NCI-H2029 (cell line): ENCODE measurements at places on chromosomes 2 and 18.
A peak's percentile ranks its signal among the peaks of the same experiment; 100 is the strongest.

- no peak for DNase-seq
These were observed 239.4 kb downstream of the CDH7 start for GRCh38 chr18:65990174-65990690.

DNA sequence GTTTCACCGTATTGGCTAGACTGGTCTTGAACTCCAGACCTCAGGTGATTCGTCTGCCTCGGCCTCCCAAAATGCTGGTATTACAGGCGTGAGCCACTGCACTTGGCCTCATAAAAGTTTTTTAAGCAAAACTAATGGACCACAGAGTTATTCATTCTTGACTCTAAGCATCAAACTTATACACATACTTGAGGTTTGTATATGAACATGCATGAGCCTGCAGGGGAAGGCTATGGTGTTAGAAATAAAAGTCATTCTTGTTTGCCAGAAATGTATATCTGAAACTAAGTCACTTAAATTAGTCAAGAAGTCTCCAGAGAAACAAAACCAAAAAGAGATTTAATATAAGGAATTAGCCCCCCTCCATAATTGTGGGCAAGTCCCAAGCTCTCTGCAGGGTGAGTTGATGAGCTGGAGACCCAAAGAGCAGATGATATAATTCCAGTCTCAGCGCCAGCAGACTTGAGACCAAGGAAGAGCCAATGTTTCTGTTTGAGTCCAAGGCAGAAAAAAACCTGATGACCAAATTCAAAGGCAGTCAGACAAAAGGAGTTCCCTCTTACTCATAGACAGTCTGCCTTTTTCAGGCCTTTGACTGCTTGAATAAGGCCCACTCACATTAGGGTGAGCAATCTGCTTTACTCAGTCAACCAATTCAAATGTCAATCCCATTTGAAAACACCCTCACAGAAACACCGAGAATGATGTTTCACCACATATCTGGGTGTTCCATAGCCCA lies 69.0 kb upstream of the DSG1 start:
- DNase-seq = no peak

DNA sequence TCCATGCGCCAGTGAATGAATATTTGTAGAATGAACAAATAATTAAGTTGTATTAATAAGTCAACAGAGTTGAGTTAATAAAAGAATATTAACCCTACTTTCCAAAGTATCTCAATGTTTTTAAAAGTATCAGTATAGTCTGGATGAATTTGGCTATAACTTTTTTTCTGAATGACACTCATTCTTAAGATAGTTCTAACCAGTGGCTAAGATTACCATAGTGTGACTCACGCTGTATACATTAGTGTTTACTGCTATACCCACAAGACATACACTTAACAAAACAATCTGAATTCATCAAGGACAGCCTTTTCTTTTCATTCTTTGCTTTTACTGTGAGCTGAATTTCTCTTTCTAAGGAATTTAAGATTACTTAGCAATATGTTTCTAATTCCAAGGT lies 77.0 kb upstream of the PDE1A start:
- DNase-seq = no peak

- DNase-seq = no peak
These were observed 232.1 kb downstream of the PRKCE start for GRCh38 chr2:45883603-45884000.

DNA sequence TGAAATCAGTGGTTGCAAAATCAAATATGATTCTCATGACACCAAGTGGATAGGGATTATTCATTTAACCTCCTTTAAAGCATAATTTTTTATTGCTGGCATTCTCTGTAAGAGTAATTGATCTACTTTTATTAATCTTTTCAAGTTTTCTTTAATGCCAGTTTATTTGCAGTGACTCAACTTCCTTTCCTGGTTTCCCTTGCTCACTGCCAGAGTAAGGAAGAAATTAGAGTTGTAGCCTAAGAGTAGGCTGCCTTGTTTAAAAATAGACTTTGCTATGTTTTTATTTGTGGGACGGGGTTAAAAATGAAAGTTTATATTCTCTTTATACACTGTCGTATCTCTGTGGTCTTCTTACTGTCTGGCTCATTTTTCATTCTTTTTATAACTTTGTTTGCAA lies 148.6 kb downstream of the WDR7 start:
- no peak for DNase-seq

DNA sequence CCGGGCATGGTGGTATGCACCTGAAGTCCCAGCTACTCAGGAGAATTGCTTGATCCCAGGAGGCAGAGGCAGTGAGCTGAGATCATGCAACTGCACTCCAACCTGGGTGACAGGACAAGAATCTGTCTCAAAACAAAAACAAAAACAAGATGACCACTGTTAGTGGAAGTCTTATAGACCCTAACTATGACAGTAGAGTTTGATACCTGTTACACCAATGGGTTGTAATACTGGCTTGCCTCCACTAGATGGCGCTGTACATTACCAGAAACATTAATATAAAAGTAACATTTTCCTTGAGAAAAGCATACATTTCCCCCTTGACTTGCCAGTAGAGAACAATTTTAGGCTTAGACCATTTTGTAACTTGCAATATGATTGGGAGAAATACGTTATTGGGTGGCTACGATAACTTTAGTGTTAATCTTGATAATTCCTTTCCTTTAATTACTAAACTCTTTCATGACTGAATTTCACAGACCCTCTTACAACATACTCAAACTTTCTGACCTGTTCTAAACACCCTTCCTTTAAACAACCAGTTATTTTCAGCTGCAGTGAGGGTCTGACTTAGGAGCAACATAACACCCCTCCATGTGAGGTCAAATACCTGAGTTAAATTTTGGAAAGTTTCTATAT lies 19.5 kb downstream of the SLC25A52 start:
- DNase-seq = peak; percentile 1

DNA sequence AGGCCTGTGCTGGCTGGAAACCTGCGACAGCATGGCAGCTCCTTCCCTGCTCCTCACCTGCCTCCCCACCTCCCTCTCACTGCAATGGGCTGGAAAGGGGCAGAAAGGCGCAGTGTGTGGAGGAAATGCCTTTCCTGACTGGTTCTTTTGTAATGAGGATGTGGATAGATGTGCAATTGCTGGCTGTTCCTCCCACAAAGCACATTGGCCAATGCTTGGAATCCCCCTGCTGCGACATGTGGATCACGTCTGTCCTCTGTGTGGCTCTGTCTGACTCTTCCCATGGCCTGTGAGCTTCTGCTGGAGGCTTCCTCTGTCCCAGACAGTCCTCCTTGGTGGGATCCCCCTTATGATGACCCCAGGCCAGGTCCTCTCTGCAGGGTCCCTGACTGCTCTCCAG lies 172.5 kb downstream of the NCK2 start:
- DNase-seq = no peak

DNA sequence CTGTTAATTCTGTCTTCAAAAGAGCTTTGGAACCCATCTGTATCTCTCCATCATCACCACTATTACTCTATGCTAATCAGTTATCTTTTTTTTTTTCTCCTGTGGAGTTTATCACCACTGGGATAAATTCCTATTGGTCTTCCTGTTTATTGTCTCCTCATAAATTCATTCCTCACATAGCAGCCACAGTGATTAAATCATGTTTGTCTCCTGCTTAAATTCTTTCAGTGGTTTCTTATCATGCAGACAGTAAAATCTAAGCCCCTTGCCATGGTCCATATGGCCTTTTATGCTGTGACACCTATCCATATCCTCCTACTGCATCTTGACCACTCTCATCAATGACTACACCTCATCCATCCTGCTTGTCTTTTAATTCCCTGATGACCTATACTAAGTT lies 239.8 kb upstream of the ZEB2 start:
- DNase-seq = no peak

GRCh38 chr2:135952891-135953290 lies 32.5 kb downstream of the DARS1 start:
- DNase-seq = no peak

DNA sequence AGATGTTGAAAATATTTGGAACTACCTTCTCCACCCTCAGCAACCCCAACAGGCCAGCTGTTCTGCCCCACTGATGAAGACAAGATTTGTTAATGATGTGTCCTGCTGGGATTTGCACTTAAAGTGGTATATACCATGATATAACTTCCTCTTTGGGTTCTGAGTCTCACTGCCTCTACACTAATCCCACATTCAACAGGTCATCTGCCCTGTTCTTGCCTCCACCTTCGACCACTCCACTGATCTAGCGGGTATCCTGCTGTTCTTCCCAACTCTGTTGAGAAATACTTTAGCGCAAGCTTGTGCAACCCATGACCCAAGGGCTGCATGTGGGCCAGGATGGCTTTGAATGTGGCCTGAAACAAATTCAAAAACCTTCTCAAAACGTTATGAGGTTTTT lies 72.7 kb downstream of the LRP1B start:
- no peak for DNase-seq

DNA sequence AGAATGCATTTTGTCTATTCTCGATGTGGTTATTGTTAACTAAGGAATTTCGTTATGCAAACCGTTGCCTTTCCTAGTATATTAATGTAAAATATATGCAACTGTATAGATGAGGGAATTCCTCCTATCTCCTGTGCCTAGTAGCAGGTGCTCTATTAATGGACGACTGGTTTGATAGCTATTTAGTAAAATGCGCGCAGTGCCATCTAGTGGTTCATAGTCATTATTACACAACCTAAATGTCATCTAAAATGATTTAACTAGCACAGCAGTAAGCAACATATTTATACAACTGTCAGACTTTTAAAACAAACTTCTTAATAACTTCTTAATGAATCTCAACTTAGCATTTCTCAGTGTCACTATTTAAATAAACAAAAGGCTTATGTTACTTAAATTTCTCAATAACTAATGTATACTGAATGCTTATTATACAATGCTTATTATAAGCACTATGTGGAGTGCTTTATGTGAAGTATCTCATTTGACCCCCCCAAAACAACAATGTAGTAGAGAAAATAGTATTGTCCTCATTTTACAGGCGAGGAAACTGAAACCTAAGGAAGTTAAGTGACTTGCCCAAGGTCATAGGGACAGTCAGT lies 77.9 kb downstream of the DTNA start:
- DNase-seq = peak; percentile 38

DNA sequence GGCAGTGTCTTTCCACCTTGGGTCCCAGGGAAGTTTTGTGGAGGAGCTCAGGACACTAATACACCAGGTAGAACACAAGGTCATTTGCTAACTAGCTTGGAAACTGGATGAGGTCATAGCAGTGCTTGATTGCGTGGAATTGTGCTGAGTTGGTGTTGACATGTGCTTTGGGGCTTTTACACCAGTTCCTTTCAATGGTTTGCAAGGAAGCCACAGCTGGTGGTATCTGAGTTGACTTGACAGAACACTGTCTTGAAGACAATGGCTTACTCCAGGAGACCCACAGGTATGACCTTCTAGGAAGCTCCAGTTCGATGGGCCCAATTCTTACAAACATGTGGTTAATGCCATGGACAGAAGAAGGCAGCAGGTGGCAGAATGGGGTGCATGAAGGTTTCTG lies 5.9 kb downstream of the CTLA4 start:
- no peak for DNase-seq

DNA sequence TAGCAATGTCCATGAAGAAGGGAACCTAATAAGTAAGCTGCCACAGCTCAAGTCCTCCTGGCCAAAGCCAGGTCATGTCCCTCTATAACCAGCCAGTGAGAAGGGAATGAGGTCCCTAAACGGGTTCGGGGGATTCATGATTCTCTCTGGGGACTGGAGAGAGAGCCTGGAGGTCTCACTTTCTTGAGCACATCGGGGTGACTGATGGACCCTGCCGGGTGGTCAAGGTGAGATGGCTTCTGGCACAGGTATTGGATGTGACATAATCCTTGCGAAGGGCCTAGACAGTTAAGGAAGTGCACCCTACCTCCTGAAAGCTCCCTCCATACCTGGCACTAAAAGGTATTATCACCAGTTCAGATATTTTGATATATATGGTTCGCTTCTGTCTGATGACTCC lies 45.7 kb downstream of the HRH4 start:
- DNase-seq = no peak

DNA sequence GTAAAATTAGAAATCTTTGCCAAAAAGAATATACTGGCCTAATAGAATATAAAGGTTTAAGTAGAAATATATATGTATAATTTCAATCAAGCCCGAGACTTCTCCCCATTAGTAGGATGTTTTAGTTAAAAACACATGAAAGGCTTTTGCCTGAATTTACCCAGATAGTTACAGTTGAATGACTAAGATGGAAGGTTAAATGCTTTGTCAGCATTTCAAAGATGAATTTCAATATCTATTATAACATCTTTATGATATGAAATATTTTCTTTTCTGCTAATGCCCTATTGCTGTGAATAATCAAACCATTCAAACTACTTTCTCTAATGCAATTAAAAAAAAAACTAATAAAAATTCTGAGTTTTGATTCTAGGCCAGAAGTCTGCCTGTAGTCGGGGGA lies 18.0 kb upstream of the ABCA12 start:
- DNase-seq = no peak

GRCh38 chr2:219059375-219059724 lies 1.4 kb downstream of the IHH start:
- DNase-seq = no peak

- DNase-seq = no peak
These were observed 275.9 kb downstream of the CDH20 start for GRCh38 chr18:61609131-61609530.

- DNase-seq = no peak
These were observed 359.8 kb downstream of the CDH7 start for GRCh38 chr18:66110607-66111006.

- DNase-seq = no peak
These were observed 66.1 kb upstream of the ODC1 start for GRCh38 chr2:10514273-10514672.

- peak; percentile 36 for DNase-seq
These were observed 286.2 kb upstream of the EPAS1 start for GRCh38 chr2:46010925-46011490.

GRCh38 chr18:64276311-64277090 lies 127.6 kb upstream of the LINC00305 start:
- no peak for DNase-seq

GRCh38 chr2:21299411-21299810 lies 175.6 kb downstream of the TDRD15 start:
- no peak for DNase-seq

DNA sequence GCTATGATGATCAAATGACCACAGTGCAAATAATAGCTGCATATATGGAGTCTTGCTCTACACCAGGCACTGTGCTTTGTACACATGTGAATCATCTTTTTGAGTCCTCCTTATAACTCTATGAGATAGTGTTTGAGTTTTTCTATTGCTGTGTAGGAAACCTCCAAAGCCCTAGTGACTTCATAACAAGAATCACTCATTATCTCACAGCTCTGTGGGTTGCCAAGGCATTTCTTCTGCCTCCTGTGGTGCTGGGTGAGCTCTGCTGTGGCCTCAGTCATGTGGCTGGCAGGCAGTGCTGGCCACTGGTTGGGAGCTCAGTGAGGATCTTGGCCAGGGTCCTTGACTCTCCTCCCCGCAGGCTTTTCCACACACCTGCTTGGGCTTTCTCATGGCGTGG lies 153.4 kb downstream of the CAPN13 start:
- DNase-seq = no peak
